ENCODE measurements at places on chromosomes 7 and 10.

- DNase-seq = no peak
These were observed at the start of gene LRRC18 for GRCh38 chr10:48939790-48940325. TSS of gene LRRC18 (minus strand) at chr10:48939840. CDS start at chr10:48914155, 25,685 bp downstream.

GRCh38 chr7:105084581-105084980 is 70.6 kb downstream of the KMT2E start:
- no peak for DNase-seq

DNA sequence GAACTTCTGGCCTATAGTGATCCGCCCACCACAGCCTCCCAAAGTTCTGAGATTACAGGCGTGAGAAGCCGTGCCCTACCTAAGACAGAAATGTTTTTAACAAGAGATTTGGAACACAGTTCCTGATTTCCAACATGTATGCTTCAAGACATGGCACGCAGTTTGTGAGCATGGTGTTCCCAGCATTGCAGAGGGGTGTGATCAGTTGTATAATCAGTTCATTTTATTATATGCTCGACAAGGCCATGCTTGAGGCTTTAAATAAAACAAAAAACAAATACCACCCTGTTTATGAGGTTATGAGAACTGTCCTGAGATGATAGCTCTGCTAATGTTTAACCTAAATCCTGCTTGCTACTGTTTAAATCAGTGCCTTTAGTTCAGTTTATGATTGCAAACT is 60.2 kb downstream of the TASOR2 start:
- no peak for DNase-seq

DNA sequence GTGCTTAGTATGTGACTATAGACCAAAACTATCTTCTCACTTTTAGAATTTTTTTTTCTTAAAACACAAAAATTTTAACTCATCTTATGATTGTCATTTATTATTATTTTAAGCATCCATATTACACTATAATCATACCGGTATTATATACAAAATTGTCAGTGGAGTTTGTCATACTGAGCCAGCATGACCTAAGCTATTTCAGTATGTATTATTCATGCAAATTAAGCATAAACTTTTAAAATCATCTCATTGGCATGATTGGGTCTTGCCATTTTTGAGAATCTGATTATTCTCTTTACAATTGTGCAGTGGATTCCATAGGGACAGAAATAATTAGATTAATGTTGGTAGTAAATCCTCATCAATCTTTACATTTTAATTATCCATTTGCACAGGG is 46.2 kb upstream of the STMP1 start:
- DNase-seq = no peak

GRCh38 chr7:134886353-134887057 is 99.8 kb upstream of the AGBL3 start:
- no peak for DNase-seq

DNA sequence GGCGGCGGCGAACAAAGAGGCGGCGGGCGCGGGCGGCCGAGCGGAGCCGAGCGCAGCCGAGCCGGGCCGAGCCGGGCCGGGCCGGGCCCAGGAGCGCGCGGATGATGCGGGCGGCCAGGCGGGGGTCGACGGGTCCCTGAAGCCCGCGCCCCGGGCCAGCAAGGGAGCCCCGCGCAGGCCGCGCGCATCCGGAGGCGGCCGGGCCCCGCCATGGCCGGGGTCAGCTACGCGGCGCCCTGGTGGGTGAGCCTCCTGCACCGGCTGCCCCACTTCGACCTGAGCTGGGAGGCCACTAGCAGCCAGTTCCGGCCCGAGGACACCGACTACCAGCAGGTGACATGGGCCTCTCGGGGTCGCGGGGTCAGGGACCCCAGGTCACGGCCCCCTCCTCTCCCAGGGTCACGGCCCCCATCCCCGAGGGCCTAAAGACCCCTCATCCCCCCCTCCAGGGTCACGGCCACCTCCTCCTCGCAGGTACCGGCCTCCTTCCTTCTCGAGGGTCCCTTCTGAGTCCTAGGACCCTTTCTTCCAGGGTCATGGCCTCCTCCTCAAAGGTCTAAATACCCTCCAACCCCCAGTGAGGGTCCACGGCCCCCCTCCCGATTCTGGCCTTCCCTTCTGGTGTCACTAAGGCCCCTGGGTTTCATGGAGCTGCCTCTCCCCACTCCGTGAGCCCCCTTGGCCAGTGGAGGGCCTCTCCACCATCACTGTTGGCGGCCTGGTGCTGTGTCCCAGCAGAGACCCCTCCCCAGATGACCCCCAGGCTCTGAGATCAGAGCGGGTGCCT is at the start of gene TTYH3:
Gene TTYH3, plus strand, starts transcription at position 41 of the 787 bp plus-strand sequence. Its CDS starts 170 bp downstream, at position 211.
- no peak for DNase-seq

- DNase-seq = no peak
These were observed 239.6 kb downstream of the DNAJB6 start for GRCh38 chr7:157576415-157576814.

DNA sequence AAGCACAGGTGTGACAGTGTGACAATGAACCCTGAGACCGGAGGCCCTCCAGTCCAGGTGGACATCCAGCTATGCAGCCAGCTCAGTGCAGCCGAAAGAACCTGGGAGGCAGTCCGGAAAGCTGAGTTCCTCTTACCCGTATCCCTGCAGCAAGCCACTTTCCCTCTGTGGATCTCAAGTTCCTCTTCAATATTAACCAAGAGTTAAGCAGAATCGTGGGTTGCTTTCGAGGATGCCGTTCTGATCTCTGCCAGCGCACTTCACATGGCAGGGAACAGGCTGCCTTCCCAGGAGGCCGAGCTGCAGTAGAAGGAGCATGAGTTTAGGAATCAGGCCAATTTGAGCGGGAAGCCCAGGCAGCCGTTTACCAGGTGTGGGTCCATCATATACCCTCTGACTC is 591.6 kb downstream of the SDK1 start:
- DNase-seq = no peak

- peak; percentile 75 for DNase-seq
These were observed 2.3 kb upstream of the MIOS start for GRCh38 chr7:7564323-7564780.

DNA sequence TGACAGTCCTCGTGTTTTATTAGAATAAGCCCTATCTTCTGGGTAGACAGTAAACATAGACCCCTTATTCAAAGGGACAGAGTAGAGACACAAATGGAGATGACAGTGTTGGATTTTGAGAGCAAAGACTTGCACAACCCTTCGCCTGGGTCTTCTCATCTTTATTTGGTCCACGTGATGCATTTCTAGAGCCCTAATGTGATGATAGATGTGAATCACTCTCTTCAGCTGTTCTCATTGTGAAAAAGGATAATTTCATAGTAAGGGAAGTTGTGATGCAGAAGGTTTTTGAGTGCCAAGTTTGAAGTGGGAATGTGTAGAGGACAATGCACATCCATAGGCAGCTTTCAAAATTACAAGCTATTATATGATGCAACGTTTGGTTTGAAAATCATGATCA is 86.3 kb downstream of the CREB5 start:
- no peak for DNase-seq

DNA sequence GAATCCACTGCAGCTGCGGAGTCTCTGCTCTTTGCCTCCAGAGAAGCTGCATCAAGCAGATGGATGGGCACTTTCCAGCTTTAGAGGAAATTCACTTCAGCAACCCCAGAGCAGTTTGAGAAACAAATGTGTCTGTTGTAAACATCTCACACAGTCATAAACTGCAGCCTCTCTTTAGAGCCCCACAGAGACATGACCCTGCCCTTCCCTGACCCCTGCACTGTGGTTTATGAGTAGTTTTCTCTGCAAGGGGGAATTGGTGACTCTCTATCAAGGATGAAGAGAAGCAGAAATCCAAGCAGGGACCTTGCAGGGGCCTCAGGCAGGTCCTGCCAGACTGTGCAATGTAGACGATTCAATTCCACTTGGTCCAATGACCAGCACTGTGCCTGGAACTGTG is 160.2 kb downstream of the SH2D4B start:
- no peak for DNase-seq

DNA sequence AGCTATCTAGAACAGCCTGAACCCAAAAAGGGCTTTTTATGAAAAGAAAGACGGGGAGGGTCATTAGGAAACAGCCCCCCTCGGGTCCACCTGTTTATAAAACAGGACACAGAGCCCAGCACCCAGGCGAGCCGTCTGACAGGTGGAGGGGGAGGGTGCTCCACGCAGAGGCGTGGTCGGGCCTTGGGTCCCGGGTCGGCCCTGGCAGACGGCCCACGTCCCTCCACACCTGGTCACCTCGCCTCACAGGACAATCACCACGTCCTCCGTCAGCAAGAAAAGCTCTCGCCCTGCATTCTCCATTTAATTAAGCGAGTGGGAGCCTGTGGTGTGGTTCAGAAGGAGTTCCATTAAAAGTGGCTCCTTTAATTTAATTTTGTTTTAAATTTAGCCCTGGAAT is 42.3 kb upstream of the FOXL3 start:
- no peak for DNase-seq

DNA sequence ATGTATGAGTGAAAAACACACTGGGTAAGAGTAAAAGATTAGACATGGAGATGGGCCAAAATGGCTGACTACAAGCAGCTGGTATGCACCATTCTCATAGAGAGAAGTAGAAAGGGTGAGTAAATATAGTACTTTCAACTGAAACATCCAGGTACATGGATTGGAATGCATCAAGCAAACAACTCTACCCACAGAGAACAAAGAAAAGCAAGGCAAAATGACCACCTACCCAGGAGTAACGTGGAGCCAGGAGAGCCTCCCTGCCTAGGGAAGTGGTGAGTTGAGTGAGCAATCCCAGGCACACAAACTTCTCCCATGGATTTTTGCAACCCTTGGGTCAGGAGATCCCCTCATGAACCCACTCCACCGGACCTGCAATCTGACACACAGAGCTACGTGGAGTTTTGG is 212.8 kb downstream of the PTN start:
- DNase-seq = no peak

- no peak for DNase-seq
These were observed 42.4 kb downstream of the MTURN start for GRCh38 chr7:30177186-30177585.

- DNase-seq = no peak
These were observed 78.3 kb downstream of the RAPGEF5 start for GRCh38 chr7:22278660-22279059.
